Amniotic stem cell (primary cell): ENCODE measurements at places on chromosomes 12 and 14.
A peak's percentile ranks its signal among the peaks of the same experiment; 100 is the strongest.

- DNase-seq, result no peak
Measured at GRCh38 chr12:129103231-129103630, 250.0 kb downstream of the GLT1D1 start.

GRCh38 chr14:78610994-78611393 is 440.8 kb downstream of the NRXN3 start:
- DNase-seq, result no peak

DNA sequence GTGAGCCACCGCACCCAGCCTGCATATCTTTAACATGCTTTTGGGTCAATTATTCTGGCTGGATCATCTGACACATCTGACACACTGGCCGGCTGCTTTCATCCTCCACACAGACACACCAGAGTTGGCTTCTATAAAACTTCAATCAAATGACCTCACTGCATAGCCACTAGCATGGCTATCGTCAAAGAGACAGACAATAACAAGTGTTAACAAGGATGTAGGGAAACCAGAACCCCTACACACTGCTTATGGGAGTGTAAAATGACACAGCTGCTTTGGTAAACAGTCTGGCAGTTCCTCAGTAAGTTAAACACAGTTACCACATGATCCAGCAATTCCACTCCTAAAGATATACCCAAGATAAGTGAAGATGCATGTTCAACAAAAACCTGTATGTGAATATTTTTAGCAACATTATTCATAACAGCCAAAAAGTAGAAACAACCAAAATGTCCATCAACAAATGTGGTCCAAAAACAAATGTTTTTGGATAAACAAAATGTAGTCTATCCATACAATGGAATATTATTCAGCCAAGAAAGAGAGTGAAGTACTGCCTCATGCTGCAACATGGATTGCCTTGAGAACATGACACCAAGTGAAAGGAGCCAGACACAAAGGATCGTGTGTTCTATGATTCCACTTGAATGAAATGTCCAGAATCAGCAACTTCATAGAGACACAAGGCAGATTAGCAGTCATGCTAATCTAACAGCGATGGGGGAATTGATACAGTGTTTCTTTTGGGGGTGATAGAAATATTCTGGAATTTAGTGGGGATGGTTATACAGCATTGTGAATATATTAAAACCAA is 10.1 kb downstream of the KDM2B start:
- no peak for DNase-seq

DNA sequence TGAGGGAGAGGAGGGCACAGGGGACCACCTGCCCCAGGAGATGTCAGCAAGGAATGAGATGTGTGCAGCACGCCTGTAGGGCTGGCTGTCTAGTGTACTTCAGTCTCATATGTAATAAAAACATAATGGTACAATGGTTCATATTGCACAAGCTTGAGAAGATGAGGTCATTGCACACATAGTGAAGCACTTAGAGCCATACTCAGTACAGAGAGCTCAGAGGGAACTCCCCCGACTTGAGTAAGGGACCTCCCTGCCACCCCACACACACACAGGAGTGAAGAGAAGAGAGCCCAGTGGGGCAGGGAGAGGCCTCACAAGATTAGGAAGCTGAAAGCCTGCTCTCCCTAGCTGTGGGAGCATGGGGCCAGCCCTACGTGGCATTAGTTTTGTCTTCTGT is 61.5 kb downstream of the SLC6A12 start:
- DNase-seq, result no peak

DNA sequence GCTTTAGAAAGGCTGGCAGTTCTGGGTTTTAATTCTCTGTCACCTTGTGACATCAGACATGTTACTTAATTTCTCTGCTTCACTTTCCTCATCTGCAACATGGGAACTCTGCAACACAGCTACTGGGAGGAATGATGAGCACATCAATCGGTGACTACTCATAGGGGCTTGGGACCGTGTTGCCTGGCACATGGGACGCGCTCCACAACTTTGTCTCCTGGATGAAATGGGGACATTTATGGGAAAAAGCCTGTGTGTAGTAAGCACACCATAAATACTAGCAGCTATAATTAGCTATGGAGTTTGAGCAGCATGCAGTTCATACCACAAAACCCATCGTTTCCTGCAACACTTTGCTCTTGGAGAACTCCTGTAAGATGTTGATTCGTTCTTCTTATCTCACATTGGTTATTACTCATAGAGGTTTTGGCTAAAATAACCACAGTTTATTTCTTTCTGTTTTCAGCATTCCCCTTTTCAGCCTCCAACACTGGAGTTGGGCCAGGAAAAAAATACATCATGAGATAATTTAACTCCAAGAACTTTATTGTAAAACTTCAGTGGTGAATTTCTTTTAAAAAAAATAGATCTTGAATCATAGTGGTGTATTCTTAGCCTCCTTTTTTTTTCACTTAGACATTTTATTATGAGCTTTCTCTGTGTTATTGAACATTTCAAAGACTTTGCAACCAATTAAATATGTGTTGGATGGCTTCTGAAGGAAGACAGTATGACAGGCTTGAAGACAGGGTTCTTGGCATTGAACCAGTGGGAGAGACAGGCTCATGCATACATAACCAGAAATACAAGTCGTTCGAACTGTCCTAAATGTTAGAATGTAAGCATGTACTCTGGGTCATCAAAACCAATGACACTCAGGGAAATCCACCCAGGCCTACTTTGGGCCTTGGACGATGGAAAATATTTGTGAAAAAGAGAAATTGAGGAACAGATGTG is 72.7 kb downstream of the RIN3 start:
- peak; percentile 84 for DNase-seq

- no peak for DNase-seq
Measured at GRCh38 chr12:122981587-122982476, 1.4 kb downstream of the ARL6IP4 start.

GRCh38 chr14:82546401-82546800 is 1012.7 kb upstream of the SEL1L start:
- no peak for DNase-seq

- DNase-seq, result no peak
Measured at GRCh38 chr12:48969833-48970701, 1.5 kb downstream of the WNT10B start.

DNA sequence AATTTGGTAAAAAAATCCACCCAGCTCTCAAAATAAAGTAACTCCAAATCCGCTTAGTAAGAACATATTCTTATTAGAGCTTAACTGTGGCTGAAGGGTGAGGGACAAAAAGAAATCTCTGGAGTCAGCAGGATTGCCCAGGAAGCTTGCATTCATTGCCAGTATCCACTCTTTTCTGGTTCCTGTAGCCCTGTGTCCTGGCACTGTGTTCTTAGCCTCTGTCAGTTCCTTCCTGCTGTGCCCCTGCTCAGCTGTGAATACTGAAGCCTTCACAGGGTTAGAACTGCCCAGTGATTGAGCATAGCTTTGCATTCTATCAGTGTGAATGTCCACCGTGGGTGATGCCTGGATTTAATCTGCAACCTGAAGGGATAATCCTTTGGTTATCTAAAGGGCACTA is 266.9 kb upstream of the PELI2 start:
- DNase-seq, result no peak
